CD4-positive, CD25-positive, alpha-beta regulatory T cell (primary cell): ENCODE measurements at places on chromosomes 13 and 19. TPM values are rescaled to one million over a fixed set of nuclear protein-coding genes. Genes with fewer than 3 reads are reported as not detected.

Gene NLRP9
- polyA plus RNA-seq: not detected

GRCh38 chr19:15448778-15449619 lies 757 bp downstream of the WIZ start:
- no peak for DNase-seq

DNA sequence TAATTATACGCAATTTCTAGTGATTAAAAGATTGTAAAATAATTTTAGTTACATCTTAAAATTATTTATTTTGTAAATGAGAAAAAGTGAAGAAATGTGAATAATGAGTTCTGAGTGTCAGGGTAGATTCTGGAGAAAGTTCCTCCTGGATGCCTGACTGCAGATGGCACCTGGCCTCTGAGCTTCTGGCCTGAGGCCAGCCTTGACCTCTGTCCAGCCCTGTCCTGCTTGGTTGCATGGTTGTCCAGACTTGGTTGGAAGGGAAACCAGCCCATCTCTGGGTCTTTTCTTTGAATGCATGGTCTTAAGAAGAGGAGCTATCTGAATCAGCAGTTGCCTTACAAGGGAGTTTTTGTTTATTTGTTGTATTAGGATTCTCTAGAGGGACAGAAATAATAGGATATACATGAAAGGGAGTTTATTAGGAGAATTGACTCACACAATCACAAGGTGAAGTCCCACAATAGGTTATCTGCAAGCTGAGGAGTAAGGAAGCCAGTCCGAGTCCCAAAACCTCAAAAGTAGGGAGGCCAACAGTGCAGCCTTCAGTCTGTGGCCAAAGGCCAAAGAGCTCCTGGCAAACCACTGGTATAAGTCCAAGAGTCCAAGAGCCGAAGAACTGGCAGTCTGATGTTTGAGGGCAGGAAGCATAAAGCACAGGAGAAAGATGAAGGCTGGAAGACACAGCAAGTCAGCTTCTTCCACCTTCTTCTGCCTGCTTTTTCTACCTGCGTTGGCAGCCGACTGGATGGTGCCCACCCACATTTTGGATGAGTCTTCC lies 385.8 kb downstream of the ZNF536 start:
- no peak for DNase-seq

DNA sequence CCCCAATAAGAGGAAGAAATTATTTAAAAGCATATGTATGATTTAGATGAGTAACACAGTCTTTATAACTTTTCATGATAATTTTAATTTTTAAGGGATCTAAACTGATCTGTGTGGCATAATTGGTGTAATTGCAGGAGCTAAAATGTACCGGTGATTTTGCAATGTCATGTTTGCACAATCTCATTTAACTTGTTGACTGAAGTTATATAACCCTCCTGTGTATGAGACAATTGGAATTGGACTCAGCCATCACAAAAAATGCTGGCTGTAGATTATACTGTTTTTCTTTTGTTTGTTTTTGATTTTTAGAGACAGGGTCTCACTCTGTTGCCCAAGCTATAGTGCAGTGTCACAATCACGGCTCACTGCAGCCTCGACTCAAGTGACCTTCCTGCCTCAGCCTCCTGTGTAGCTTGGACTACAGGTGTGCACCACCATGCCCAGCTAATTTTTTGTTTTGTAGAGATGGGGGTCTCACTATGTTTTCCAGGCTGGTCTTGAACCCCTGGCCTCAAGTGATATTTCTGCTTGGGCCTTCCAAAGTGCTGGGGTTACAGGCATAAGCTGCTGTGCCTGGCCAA lies 26.1 kb downstream of the FGF9 start:
- no peak for DNase-seq

GRCh38 chr13:45575830-45576180 lies 39.7 kb downstream of the ERICH6B start:
- DNase-seq: no peak

Gene RNF17
- polyA plus RNA-seq: not detected

DNA sequence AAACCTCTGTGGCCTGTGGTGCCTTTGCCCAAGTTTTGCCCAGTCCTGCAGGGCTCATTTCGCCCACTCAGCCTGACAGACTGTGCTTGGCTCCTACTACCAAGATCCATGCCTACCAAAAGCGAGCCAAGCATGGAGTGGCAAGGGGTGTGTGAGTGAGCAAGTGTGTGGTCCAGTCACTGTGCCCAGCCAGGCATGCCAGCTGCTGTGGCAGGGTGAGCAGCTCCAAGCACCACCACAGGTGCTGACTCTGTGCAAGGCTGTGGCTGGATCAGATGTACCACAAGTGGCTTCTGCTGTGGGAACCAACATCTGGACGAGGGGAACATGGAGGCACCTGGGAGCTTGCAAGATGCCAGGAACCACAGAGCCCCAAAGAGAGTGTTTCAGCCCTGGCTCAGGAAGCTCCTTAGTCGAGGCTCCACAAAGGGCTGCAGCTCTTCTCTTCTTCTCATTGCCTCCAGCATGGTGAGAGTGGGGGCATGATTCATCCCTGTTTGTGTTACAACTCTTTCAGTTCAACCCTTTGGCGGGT lies 1564.2 kb upstream of the MIR17HG start:
- DNase-seq: no peak

GRCh38 chr13:31377946-31378345 lies 178.2 kb downstream of the B3GLCT start:
- DNase-seq: no peak

Gene VSTM1
- polyA plus RNA-seq: not detected

- DNase-seq: no peak
Measured at GRCh38 chr19:16922949-16923348, 34.1 kb downstream of the F2RL3 start.

DNA sequence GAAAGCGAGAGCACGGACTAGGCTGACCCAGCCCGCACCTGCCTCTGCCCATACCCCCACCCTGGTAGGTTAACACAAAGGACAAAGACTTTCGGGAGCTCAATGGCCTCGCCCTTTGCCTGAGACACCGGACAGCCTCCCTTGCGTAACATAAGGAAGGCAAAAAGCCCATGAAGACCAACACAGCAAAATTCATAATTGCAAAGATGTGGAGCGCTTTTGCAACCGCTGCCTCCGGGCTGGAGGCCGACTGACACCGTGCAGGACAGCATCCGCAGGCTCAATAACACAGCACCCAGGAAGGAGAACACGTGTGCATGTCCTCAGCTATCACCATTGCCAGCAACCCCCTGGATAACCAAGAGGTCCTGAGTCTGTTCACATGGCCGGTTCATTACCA lies 15.4 kb downstream of the LILRA1 start:
- DNase-seq: no peak

Gene DOCK6
- 0.12 TPM for polyA plus RNA-seq

DNA sequence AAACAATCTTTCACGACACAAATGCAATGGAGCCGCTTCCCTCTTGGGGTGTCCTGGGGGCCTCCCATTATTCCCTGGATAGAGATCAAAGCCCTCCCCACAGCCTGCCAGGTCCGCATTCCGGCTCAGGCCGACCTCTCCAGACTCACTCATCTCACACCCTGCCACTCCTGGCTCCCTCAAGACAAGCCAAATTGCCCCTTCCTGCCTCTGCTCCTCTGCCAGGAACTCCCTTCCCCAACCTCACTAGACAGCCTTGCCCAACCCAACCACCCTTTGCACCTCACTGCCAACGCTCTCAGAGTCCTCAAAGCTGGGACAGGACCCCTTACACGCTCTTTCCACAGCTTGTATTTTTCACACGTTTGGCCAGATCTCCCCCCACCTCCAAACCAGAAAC lies 1.5 kb downstream of the ABHD17A start:
- no peak for DNase-seq

DNA sequence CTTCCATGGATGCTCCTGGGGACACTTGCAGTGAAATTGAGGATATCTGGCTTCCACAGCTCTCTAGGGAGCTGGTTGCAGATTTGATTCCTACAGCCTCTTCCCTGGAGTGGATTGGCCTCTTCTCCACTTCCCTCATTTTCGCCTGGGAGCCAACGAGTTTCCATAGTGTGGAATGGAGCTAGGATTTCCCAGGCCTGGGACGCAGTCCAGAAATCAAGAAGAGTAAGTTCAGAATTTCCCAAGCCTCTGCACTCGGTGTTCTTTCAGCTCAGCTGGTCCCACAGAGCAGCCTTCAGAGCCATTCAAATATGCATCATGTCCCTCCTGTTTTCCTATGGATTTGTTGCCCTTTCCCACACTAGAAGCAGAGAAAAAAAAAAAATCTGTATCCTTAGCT lies 68.2 kb downstream of the RAP2A start:
- no peak for DNase-seq

Gene DIAPH3
- 0.14 TPM for polyA plus RNA-seq

DNA sequence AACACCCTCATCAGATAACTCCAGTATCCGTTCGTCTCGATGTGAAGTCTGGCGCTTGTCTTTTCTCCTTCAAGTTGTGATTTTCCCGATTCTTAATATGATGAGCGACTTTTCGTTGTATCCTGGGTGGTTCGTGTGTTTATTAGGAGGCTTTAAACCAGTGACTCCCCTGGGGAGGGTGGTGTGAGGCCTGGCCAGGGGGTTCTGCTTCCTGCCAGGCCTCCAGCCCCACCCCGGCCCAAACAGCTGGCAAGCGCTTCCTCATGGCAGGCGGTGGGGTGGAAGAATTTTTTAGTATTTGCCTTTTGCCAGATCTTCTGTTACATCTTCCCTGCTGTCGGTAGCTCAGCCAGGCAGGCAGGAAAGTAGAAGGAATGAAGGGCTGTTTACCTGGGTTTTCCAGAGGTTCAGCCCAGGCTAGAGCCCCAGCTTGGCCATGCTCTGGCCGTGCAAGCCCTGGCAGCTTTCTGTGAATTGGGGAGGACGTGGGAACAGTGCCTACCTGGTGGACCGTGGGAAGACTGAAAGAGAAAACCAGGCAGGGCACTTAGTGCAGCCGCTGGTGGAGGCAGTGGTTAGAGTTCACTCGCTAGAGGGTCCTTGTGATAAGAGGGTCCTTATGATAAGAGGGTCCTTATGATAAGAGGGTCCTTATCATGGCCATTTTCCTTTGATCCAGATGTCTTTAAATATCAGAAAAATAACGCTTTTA lies 37.7 kb upstream of the DCUN1D2 start:
- no peak for DNase-seq

DNA sequence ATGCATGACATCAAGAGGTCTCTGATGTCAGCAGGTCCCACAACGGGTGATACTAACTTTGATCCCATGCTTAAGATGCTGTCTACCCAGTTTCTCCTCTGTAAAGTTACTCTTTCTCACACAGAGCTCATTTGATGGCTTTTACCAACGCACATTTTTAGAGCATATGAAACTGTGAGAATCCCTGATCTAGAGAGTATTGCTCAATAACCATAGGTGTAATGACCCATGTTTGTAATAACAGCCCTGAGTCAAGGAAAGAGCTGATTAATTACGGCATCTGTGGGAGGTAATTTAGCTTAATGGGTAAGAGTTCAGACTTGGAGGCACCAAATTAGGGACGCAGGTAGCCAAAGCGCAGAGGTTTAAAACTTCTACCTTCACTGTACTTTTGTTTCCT lies 18.0 kb upstream of the IZUMO2 start:
- no peak for DNase-seq

DNA sequence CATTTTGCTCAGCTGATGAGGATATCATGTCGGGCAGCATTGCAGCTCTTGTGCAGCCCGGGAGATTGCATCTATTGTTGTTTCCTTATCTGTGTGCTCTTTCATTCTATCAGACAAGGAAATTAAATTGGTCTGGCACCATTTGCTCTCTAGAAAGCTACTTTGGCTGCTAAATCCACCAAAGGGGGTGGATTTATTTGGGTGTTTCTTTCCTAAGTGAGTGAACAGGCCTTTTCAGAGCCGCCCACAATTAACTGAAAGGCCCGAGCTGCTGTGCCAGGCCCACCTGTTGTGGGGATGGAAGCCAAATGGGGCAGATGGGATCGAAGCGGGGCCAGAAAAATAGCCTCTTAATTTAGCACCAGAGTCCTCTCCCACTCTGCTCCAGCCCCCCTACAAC lies 99.4 kb downstream of the DNAJC15 start:
- DNase-seq: no peak

Gene KLK1
- polyA plus RNA-seq: not detected

Gene PDE4C
- not detected for polyA plus RNA-seq

Gene CACNG8
- not detected for polyA plus RNA-seq

Gene PLVAP
- not detected for polyA plus RNA-seq

DNA sequence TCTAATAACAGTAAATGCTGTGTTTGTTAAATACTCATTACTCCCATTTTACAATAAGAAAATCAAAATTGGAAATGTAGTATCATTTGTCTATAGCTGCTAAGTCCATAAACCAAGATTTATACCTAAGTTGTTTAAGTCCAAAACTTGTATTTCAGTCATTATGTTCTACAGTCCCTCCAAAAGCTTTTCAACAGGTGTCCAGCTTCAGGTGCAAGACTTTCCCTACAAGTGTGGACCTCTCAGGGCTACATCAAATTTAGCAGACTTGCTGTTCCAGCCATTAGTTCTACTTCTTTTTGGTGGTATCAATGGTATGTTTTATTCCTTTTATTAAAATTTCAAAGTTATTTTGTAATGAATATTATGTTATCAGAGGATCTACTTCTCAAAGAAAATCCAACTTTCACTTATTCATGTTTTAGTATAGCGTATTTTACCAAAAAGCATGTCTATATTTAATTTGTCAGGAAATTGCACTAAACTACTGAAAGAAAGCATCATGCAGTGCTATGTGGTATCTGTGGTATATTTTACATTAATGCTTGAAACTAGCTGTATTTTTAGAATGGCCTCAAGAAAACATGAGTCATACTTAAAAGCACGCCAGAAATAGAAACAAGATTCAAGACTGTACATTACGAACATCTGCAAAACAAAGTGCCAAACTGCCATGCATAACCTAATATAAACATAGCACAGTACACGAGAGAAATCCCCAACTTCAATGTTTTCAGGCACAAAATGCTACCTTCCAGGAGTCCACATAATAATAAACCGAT lies 44.5 kb downstream of the VWA8 start:
- DNase-seq: no peak

Gene DCLK1
- not detected for polyA plus RNA-seq

- peak; percentile 13 for DNase-seq
Measured at GRCh38 chr19:35346193-35347052, 1.3 kb upstream of the FFAR1 start.

DNA sequence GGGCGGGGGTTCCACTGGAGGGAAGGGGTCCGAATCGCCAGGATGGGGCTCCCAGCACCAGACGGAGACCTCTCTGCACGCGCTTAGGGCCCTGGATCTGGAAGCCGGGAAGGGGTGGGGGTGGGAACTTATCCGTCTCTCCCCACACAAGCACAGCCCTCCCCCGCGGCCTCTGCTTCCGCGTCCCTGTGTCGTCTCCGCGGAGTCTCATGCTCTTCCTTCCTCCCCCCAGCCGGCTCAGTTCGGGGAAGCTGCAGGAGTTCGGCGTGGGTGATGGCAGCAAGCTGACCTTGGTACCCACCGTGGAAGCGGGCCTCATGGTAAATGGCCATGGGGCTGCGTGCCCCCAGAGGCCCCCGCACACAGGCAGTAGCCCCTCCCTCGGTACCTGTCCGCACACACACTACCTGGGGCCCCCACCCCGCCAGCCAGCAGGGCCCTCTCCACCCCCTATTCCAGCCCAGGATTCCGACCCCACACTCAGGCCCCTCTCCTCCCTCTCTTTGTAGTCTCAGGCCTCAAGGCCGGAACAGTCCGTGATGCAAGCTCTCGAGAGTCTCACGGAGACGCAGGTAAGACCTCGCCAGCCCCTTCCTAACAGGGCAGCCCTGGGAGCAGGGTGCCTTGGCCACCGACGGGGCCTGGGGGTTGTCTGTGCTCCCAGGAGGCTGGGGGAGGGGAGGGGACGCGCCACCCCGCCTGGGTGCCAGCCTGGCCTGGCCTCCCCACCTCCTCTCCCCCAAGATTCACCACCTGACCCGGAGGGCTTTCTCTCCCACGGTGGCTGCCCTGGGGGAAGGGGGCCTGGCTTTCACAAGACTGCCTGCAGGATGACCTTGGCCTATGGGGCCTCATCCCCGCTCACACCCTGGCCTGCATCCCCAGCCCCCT lies 3.2 kb downstream of the MIDN start:
- DNase-seq: peak; percentile 60
